ENCODE measurements at places on chromosomes 5 and 9.

DNA sequence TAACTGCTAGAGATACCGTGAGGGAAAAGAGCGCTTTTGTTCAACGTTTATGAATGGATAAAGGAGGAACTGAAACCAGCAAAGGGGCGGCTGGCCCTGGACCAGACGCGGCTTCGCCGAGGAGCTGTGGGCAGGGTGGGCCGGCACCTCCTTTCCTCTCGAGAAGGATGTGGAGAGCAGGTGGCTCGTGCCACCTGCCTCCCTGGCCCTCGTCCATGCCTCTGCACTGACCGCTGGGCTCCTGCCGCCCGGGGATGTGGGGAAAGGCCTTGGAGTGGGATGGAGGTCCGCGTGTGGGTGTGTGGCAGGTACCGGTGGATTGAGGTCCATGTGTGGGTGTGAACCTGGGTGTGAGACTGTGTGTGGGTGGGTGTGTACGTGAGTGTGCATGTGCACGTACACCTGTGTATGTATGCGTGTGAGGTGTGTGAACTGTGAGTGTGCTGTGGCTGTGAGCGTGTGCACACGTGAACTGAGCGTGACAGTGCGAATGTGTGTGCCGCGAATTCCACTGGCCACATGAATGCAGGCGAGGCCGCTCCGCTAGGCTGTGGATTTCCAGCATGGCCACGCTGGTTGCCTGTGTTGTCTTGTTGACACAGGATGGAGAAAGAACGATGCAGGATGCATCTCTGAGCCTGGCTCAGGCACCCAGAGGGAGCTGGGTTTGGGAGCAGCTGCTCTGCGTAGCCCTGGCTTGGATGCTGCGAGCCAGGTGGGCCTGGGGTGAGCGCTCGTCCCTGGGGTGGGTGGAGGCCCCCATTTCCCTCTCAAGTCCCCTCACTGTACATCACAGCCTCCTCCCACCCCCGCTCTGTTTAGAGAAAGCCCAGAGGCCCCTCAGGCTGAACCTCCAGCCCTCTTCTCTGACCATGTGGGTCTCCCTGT lies 4.4 kb upstream of the CEP72 start:
- no peak for DNase-seq

- DNase-seq = no peak
Observed at GRCh38 chr9:10548348-10548747, 64.5 kb downstream of the PTPRD start.

- DNase-seq = no peak
Observed at GRCh38 chr9:21906213-21906612, 88.0 kb downstream of the CDKN2A start.

DNA sequence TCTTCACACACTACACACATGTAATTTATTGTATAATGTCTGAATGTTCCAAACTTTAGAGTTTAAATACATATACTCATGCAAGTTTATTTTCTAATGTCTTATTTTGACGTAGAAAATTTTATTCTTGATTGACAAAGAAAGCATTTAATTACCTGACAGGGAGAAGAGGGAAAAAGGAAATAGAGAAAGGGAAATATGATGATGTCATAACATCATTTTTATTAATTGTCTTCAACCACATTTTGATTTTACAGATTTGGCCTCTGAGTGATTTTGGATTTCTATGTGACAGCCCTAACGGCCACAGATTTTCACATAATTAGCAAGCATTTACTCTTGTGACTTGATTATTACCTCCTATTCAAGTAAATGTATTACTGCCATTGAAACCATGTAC lies 106.1 kb upstream of the FSTL4 start:
- no peak for DNase-seq

- no peak for DNase-seq
Observed at GRCh38 chr5:134570886-134571285, 45.4 kb downstream of the JADE2 start.

- no peak for DNase-seq
Observed at GRCh38 chr9:73615557-73615956, 463.9 kb downstream of the ANXA1 start.

DNA sequence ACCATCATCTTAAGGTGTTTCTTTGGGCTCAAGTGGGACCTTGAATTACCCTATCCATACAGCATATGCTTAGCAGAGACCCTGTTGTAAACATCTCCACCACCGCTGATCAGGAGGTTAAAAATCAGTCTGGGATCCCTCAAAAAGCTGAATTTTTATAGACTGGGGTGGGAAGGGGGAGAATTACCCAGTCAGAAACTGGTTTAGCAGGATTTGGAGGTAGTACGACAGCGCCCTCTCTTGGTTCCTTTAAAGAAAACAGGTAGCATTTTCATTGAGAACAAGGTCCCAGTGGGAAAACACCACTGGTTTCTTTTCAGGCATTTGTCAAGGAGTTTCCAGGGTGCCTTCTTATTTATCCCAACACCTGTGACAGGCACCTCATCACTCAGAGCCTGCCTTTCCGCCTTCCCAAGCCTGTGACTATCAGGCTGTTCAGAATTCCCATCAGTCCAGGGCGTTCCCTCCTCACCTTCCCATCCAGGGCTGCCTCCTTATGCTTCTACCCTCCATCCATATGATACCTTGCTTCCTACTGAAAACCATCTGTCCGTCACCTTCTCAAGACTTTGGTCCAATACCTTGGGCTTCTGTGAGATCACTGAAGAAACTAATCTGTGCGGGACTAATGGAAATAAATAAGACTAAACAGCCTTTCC lies 203.8 kb upstream of the RAI14 start:
- DNase-seq = peak; percentile 47

DNA sequence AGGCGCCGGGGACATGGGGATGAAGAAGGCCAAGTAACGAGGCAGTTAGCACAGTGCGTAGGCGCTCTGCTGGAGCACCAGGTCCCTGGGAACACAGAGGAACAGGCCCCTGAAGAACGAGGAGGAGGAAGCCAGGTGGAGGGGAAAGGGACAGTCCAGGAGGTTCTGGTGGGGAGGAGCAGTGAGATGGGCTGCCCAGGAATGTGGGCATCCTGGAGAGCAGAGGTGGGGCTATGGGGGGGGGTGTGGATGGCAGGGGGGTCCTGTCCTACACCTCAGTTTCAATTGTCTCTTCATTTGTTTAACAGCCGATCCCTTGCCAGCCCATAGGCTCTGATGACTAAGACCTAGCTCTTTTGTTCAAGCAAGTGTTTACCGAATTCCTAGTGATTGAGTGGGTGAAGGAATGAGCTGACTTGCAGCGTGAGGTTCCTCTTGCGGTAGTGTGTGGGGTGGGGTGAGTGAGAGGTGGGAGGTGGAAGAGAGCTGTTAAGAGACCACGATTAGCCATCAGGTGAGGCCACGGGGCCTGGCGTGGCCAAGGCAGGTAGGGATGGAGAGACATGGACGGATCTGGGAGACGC lies 8.4 kb upstream of the PHYHD1 start:
- DNase-seq = no peak

- no peak for DNase-seq
Observed at GRCh38 chr9:105069696-105070095, 141.7 kb upstream of the ABCA1 start.

- no peak for DNase-seq
Observed at GRCh38 chr9:136386018-136386417, 12.5 kb upstream of the CARD9 start.

DNA sequence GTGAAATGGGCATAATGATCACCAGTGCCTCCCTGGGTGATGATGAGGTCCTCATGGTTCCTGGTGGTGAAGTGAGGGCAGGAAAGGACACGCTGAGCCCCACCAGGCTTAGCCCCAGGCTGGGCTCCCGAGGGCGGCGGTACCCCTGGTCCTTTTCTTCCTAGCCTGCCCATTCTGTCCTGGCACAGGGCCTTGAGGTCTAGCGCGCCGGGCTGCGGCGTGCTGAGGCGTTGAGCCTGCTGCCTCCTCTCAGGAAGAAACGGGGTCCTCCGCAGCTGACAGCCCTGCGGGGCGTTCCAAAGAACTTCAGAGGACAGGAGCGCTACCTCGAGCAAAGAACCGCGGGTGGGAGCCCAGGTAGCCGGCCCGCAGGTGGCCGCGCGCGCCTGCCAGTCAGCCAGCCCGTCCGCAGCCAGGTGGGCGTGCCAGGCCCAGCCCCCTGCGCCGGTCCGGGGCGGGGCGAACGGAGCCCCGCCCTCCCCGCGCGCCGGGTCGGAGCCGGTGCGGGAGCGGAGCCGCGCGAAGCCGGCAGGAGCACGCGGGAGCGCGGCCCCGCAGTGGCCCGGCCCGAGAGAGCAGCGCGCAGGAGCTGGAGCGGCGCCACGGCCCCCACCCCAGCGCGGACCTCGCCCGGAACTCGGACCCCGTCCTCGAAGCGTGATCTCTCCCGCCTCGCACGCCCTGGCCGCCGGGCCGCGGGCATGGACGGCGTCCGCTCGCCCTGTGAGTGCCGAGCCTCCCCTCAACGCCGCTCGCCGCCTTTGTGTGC lies at the start of gene WNK2:
Gene WNK2, plus strand, starts transcription at position 477 of the 769 bp plus-strand sequence. CDS start 791 bp downstream, outside the sequence.
- no peak for DNase-seq

GRCh38 chr5:14036947-14037346 lies 92.5 kb upstream of the DNAH5 start:
- no peak for DNase-seq

GRCh38 chr5:103487822-103488493 lies 74.6 kb downstream of the NUDT12 start:
- no peak for DNase-seq

GRCh38 chr9:99905833-99906402 lies 536 bp upstream of the STX17 start:
- no peak for DNase-seq

GRCh38 chr5:165521816-165522610 lies 2016.6 kb downstream of the MAT2B start:
- DNase-seq = no peak

DNA sequence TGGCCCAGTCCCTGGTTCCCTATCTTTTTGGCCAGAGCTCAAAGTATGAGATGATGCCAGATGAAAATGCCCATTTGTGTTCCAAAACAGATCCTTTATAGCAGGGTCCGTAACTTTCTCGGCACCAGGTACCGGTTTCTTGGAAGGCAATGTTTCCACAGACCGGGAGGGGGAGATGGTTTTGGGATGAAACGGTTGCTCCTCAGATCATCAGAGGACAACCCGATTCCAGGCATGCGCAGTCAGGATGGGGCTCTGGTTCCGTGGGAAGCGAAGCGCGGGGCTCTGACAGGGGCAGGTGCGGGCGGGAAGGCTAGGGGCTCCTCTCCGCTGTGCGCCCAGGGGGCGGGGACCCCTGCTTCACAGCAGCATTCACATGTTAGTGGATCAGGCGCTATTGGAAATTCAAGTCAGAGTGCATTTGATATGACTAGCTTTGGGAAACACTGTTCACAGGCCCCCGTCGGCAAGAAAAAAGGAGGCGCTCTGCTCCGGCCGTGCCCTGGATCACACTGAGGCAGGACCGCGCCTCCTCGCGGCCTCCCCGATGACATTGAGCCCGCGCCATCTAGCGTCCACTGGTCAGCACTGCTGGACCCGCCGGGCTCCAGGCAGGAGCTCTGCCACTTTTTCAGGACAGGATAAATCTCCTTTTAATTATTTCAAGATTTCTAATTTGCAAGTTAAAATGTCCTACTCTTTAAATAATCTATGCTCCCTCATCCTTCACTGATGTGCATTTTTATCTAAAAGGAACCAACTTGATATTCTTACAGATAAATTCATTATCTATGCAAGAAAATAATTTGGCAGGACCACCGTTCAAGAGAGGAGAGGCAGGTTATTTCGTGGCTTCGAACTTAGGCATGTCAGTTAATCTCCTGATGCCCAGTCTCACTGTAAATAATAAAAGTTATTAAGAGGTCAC lies 190.0 kb downstream of the FANCC start:
- DNase-seq = no peak

DNA sequence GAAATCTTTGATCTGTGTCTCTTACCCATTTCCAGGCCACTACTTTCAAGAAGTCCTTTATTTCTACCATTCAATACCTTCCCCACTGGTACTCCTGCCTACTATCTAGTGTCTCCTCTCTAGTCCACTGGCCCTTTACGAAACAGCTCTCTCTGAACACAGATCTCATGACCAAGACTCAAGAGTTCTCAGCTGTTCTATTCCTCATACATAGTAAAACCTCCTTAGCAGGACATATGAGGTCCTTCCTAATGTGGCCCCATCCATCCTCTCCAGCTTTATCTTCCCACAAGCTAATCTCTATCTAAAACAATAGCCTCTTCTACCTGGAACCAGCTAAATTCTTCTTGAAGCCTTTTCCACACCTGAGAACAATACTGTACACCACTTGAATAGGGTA lies 2.6 kb downstream of the TEX10 start:
- no peak for DNase-seq

DNA sequence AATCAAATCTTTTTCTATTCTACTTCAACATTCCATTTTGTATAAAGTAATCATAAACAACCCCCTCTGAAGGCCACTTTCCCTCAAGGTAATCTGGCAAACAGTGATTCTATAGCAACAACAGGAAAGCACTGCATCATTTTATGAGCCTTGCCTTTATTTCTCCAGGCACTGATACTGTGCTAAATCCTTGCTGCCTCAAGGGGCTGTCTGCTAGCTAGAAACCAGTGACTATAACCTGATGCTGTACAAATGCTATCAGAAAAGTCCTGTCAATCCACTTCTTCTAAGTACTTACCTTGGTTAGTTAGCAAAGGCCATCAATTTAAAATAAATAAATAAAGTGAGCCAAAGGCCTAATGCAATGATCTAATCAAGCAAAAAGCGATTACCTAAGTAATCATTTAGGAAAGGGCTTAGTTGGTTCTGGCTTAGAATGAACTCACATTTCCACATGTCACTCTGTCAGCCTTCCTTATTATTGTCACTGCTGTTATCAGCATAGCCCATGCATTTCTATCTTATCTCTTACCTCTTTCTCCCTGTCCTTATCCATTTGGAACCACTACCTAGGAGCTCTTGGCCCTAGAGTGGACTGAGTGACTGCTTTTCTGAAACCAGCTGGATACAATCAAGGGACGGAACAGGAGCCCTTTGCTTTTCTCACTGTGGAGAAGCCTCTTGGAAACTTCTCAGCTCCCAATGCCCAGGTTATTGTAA lies 246.1 kb upstream of the MEF2C start:
- no peak for DNase-seq

- no peak for DNase-seq
Observed at GRCh38 chr5:139094154-139095131, 103.7 kb downstream of the SIL1 start.

DNA sequence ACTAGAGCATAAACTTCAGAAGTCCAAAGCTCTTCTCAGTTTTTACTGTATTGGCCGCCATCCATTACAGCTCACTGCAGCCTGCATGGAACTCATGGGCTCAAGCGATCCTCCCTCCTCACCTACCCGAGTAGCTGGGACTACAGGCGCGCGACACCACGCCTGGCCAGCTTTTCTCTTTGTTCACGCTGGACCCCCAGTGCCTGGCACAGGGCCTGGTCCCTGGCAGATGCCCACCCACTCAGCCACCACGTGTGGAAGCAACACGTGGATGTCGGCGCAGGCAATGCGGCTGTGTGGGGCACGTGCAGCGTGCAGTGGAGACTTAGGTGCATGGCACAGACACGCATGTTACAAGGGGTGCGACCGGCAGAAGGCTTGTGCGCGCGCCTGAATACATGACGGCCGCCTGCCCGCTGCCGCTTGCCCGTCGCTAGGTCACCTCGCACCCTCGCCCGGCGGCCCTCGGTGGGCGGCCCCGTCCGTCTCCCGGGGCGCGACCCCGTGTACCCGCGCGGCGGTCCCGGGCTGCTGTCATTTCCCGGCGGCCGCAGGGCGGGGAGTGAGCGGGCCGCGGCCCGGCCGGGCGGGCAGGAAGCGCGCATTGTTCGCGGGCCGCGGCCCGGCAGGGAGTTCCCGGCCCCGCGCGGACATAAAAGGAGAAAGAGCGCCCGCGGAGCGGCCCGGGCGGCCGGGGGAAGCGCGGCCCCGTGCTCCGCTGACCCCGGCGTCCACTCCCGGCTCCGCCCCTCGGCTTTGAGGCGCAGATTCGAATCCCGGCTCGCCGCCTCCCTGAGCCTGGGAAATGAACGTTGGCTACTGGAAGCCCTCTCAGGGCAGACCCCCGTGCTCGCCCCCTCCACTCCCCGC lies 24.1 kb upstream of the PTGS1 start:
- DNase-seq = no peak

GRCh38 chr5:169649486-169649885 lies 12.4 kb downstream of the DOCK2 start:
- DNase-seq = no peak

Measured in NCI-H2081 treated with DMSO at 0.1 percent for 48 hours (cell line).